Effector CD4-positive, alpha-beta T cell (primary cell): ENCODE measurements at places on chromosomes 4 and X.

- DNase-seq, result no peak
These were observed 19.7 kb downstream of the CXCL3 start for GRCh38 chr4:74018771-74019170.

GRCh38 chr4:6857009-6857882 lies 52.4 kb upstream of the TBC1D14 start:
- no peak for DNase-seq

DNA sequence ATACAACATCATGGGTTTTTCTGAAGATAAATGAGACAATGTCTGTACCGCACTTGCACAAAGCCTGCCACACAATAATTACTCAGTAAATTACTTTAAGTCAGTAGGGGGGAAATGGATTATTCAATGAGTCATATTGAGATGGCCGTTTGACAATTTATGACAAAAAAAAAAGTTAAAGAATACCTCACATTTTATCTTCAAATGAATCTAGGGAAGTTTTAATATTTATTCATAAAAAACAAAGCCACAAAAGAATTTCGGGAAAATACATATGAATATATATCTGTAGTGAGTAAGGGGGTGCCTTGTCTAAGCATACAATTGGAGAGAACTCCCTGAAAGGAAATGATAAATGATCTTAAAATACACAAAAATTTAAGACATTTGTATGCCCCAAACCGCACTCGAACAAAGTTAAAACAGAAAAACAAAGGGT lies 197.0 kb upstream of the SLC7A11 start:
- DNase-seq, result no peak

DNA sequence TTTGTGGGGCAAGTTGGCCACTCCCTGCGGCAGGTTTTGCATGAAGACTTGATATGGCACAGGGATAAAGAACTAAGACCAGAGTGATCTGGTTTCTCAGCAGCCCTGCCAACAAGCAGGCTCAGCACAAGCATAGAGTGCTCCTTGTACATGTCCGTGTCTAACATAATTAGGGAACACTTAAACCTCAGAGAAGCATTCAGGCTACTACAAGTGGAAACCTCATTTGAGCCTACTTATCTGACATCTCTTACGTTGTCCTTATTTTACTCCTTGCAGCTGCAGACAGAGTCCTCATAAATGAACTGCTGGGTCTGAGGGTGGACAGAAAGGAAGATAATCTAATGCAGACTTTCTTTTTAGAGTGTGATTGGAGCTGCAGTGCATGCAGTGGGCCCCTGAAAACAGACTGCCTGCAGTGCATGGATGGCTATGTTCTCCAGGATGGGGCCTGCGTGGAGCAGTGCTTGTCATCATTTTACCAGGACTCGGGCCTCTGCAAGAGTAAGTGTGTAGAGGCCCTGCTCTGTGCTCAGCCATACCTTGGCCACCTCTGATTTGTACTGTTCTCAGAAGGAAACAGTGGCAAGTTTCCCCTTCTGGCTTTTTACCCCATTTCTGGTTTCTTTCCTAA lies 179.1 kb upstream of the ANXA3 start:
- no peak for DNase-seq

DNA sequence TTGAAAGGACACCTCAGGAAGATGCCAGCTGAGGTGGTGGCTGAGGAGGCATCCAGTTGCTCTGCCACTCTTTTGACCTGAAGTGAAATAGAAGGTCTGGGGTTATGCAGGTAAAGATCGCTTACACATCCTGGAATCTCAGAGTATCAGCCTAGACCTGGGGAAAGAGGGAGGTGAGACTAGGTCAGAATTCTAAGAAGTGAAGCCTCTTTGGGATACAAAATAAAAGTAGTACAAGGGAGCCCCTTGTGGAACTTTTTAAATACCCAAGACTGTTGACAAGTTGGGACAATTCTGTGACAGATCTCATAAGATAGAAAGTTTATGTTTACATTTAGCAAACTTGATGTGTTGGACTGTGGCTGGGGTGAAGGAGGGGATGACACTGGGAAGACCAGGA lies 263.1 kb downstream of the SPRY1 start:
- no peak for DNase-seq

DNA sequence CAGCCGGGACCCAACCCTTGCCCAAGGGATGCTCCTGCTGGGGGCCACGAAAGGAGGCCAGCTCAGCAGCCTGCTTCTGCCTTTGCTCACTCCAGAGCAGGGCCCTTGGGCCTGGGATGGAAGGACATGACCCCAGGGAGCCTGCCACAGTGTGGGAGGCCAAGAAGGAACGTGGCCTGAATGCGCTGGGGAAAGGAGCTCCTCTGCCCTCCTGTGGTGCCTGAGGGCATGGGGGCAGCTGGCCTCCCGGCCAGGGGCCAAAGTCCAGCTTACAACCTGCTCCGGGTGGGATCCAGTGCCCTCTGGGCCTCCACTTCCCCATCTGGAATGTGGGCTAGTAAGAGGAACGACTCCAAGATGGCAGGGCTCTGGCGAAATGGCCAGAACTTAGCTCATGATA lies 2.0 kb upstream of the ATP2B3 start:
- no peak for DNase-seq

DNA sequence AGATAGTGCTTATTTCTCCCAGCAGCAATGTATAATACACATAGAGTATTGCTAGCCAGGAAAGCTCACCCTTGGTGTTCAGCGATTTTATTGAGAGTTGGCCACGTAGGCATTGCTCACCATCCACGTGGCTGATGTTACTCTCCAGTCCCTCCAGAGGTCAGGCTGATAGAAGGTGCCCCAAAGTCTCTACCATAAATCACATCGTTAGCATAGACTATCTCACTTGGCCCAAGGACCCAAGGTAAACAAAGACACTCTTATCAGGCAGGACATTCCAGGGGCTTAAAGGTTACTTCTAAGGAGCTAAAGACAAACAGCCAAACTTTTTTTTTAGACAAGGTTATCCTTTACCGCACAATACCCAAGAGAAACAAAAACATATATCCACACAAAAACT lies 30.3 kb upstream of the RGN start:
- no peak for DNase-seq

DNA sequence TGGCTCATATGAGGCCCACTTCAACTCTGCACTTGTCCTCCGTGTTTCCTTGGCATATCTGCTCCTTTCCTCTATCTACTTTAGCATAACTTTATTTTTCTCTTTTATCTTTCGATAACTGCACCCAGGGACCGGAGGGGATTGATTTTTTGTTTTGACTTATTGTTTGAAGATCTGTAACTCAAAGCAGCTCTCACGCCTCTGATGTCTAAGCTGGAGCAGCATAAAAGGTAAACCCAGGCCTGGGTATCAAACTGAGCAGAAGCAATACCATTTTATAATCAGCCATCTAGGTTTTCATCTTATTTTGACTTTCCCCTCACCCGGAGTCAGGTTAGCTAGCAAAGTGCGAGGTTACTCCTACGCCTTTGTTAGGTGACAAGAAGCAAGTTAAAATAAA lies 28.4 kb downstream of the LEF1 start:
- no peak for DNase-seq

DNA sequence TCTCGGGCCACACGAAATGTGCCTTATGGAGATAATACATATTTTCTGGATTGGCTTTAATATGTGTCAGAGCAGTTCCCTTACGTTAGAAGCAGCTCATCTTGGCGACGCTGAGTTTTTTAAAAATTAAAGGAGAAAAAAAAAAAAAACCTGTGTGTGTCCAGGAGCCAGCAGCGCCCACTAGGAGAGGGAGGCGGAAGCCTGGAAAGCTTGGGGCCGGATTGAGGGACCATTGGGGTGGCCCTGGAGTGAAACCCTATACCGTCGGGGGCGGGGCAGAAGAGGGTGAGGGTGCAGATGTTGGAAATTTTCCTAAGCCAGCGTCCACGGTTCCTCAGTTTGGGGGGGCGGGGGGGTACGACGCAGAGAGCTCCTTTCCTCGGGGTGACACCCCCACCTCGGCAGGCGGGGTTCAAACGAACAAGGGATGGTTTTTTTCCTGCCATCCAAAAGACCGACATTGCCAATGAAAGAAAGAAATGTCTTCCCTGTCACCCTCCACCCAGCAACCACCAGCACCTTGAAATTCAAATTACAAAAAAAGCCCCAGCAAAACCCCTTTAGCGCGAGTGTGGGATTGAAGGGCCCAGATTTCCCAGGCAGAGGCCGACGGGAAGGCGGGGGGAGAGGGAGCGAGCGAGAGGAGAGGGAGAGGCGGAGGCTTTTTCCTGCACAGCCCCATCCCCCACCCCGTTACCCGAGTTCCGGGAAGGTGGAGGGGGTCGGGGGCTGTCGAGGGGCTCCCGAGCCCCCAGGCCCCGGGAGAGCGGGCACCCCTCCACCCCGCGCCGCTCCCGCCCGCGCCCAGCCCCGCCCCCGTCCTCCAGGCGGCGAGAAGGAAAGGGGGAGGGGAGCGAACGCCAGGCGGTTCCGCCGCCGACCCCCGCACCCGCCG lies 859 bp downstream of the SMARCA1 start:
- no peak for DNase-seq

DNA sequence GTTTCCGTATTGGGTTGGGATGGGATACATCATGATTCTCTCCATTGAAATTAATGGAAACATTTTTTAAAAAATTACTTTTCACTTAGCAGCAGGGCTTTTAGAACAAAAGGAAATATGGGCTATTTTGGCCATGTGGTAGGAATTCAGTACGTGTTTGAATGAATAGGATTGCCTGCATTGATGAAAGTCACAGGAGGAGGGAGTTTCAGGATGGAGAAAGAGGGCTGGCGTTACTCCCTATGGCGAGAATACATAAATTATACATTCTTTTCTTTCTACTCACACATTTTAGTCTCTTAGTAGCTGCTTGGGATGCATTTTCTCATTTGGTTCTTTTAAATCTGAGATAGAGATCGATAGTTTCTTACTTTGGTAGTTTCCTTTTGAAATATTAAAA lies 100.3 kb upstream of the PDHA1 start:
- no peak for DNase-seq

- no peak for DNase-seq
These were observed 203.3 kb downstream of the NWD2 start for GRCh38 chr4:37447886-37448285.

DNA sequence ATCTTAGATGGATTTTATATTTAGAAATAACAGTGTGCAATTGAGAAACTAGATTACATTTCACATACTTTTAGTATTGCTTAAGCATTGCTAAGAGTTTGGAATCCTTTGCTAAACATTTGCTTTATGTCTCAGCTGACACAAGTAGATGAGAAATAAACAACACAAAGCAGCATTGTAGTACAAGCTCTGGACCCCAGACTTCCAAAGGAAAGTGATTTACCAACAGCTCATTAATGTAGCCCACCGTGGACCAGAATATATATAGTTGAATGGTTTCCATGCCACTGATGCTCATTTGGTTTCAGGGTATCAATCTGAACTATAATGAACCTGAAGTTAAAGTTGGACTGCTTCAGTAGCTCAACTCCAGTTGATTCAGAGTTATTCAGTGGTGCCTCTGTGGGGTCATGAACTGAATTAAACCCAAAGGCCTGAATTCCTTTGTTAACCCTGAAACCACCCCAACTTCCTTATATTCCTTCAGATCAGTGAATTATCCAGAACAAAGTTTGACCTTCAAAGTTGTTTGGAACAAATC lies 132.1 kb upstream of the NEIL3 start:
- no peak for DNase-seq

DNA sequence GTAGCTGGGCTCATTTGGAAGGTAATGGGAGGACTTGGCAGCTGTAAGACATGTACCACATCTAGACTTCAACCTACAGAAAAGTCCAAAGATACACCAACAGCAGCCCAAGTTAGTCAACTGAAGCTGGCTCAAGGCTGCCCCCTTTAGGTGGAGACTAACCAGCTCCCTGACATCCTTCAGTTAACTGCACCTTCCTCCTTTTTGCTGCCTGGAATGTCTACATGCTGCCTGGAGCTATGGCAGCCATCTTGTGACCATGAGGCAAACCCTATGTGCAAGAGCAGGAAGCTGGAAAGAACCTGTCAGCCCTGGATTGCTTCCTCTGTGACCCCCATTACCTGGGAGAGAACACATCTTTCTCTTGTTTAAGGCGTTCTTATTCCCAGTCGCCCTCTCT lies 25.8 kb downstream of the ARSD start:
- no peak for DNase-seq

GRCh38 chr4:7983296-7983695 lies 43.6 kb upstream of the AFAP1 start:
- DNase-seq, result no peak

DNA sequence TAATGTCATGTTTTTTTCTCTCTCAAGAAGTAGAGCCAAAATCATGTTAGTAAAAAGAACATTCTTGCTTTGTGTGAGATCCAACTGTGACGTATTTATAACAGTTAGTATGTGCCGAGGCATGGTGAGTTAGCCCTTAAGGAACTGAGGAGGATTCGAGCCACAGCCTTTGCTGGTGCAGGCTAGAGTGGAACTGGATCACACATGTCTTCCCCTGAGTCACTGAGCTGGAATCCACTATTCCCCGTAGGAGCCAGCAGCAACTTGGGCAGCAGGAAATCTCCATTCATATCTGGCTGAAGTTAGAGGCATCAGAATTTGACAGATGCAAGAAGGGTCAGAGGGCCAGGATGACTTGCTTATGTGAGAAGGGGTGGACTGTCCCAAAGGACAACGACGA lies 144.6 kb upstream of the KIT start:
- DNase-seq, result no peak

DNA sequence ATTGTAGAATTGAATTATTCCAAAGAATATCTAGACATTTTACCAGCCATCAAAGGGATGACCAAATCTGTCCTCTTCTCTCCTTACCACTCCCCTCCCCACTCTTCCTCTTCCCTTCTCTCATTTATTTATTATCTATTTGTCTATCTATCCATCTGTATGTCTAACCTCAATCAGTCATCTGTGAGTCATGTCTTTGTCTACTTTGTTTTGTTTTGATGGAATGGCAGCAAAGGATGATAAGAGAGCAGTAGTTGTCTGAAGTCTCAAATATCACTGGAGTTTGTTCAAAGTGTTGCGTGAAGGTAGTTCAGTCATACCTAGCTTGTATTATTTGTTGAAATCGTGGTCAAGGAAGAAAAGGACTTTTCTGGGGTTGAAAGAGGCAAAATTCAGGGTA lies 34.7 kb upstream of the PGRMC2 start:
- no peak for DNase-seq

GRCh38 chr4:138090918-138091676 lies 151.1 kb downstream of the SLC7A11 start:
- no peak for DNase-seq

- no peak for DNase-seq
These were observed 615.6 kb downstream of the CENPC start for GRCh38 chr4:66929748-66930147.

GRCh38 chrX:135581496-135581895 lies 61.0 kb downstream of the INTS6L start:
- DNase-seq, result no peak

- DNase-seq, result no peak
These were observed 27.8 kb upstream of the RNF128 start for GRCh38 chrX:106698693-106699092.

GRCh38 chr4:159481936-159482335 lies 379.1 kb downstream of the RAPGEF2 start:
- no peak for DNase-seq

DNA sequence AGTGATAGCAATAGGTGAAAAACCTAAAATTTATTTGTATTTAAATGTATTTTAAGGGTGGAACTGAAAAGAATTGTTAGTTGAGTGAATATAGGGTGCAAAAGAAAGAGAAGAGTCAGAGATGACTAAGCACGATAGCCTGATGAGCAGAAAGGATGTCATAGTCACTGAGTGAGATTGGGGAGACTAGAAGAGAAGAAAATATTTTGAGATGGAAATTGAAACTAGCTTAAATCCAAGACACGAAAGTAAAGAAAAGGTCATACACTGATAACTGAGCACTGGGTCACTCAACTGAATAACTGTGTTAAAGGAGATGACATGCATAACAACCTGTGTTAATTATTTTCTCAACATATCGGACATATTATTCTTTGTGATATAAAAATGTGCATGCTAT lies 55.5 kb downstream of the SPANXN4 start:
- no peak for DNase-seq

- DNase-seq, result no peak
These were observed at the start of gene DKK2 for GRCh38 chr4:107035819-107036583. TSS of gene DKK2 (minus strand) at chr4:107036313. CDS start at chr4:107035591, 722 bp downstream.
